Activated CD4-positive, alpha-beta T cell treated with anti-CD3 and anti-CD28 coated beads, Interleukin-10, Interleukin-2, amounts not matched to agents 100 ng/mL and 50 ng/mL, durations not matched to agents 16 hours and 8 hours (primary cell): ENCODE measurements at places on chromosomes 4 and X.

- peak; percentile 41 for DNase-seq
Observed at GRCh38 chr4:39357002-39357401, 9.2 kb downstream of the RFC1 start.

DNA sequence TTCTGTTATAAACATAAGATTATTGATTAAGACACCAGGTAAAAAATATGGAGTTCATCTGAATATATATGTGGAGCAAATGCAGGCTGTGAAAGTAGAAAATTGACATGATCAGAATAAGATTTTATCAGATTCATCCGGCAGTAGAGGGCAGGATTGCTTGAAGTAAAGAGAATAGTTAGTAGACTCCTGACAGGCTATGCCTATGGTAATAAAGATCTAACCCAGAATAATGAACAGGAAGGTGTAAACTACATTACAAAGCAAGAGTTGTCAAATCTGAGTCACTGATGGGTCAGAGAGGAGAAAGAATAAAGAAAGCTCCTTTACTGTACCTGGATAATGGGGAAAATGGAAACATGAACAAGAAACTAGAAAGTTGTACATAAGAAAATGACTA is 20.8 kb upstream of the TMEM184C start:
- DNase-seq, result no peak

DNA sequence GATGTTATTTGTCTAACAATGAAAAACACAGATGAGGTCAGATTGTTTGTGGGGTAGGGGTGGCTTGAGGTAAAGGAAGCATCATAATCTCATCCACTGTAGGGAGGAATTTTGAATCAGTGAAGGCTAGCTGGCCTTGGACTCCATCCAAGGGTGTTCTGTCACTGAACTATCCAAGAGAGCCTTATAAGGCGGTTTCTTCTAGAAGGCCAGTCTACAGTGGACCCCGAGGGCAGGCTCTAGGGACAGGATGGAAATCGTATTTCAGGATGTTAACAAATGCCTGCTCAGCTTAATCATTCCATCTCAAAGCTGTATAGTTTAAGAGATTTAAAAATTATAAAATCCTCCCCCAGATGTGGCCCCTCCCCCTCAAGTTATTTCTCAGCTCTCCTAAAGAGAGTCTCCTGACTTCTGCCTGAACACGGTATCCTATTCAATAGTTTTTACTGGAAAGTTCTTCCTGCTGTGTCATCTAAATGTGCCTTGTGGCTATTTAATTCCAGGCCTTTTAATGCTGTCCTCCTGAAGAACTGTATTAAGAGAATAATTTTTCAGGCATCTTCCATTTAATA is 8.0 kb downstream of the IGFBP7 start:
- DNase-seq, result no peak

DNA sequence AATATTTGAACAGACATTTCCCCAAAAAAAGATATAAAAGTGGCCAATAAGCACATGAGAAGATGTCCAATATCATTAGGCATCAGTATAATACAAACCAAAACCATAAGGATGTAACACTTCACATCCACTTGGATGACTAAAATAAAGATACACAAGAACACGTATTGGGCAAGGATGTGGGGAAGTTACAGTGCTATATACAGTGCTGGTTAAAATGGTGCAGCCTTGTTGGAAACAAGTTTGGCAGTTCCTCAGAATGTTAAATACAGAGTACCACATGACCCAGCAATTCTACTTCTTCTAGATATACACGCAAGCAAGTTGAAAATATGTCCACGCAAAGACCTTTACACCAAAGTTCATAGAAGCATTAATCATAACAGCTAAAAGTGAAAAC is 58.9 kb downstream of the HAUS3 start:
- DNase-seq, result no peak

DNA sequence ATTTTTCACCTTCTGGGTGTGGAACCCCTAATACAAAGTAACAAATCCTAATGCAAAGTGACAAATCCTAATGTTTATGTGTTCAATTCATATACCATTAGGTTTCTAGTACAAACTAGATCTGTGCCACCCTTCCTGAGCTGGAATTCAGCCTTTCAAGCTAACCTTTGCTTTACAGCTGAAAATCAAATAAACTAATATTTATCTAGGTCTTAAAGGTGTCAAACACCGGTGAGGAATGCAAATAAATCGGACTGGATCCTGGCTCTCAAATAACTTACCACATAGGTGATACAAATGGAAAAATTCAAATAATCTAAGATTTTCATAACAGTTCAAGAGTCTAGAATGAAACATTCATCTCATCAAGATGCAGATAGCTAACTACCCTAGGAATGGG is 11.6 kb downstream of the IRF2 start:
- DNase-seq, result no peak

- no peak for DNase-seq
Observed at GRCh38 chr4:68079928-68080327, 49.7 kb downstream of the TMPRSS11F start.

DNA sequence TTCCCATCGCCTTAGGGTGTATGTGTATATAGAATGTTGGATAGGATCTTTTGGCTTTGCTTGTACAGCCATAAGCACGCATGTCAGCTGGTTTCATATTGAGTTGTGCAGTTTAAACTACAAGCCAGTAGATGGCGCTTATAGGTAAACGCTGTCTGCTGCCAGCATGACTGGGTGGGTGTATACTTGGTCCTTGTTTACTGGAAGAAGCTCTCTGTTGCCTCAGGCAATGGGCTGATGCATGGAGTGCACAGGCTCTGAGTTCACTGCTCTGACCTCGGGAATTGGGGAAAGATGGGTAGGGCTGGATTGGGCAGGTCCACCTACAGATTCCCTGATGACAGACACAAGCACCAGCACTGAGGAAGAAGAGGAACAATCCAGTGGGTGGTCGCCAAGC is 831.5 kb downstream of the STIM2 start:
- DNase-seq, result peak; percentile 24

GRCh38 chrX:720825-721224 is 90.2 kb downstream of the SHOX start:
- DNase-seq, result no peak

GRCh38 chrX:153727123-153727931 is 2.7 kb downstream of the ABCD1 start:
- DNase-seq, result no peak

GRCh38 chr4:52157641-52158316 is 106.7 kb downstream of the SPATA18 start:
- no peak for DNase-seq

DNA sequence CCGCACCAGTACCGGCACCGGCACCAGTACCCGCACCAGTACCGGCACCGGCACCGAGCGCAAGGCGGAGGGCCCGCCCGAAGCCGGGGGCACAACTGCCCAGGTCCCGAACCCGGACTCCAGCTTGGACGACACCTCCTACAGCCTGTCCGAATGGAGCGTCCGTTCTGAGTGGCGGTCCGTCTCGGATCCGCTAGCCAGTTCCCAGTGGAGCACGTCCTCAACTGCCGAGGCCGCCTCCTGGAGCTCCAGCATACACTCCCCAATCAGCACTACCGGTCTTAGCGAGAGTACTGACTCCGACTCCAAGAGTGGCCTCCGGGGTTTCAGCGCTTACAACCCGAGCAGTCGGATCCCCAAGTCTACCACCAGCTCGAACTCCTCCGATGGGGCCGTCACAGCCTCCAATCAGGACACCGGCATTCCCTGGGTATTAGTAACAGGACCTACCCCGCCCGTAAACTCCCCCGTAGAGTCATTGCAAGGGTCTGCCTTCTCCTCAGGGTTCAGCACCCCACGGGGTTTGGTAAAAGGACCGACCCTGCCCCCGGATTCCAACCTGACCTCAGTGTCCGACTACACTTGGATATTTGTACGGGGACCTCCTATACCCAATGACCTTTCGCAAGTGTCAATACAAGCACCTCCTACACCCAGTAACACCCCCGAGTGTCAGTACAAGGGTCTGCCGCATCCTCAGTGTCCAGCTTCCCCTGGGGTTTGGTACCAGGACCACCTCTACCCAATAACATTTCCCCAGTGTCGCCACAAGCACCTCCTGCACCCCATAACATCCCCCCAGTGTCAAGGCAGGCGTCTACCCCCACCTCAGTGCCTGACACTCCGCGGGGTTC is 721 bp upstream of the MAOA start:
- DNase-seq, result peak; percentile 7

DNA sequence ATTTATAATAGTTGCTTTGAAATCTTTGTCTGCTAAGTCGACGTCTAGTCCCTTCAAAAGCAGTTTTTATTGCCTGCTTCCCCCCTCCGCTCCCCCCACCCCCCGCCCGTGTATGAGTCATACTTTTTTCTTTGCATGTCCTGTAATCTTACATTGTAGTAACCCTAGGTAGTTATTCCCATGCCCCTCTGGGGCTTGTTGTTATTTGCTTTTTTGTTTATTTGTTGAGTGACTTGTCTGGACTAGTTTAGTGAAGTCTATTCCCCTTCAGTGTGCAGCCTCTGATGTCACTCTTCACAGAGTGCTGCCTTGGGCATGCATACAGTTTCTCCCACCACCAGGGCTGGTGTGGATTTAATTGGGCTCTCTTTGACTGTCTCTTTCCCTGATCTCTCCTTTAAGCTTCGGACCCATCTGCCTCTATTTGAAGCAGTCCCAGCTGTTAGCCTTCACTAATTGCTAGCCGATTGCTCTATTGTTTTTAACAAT is 86.2 kb downstream of the PPEF1 start:
- DNase-seq, result no peak

GRCh38 chrX:16628946-16629595 is 20.9 kb upstream of the S100G start:
- no peak for DNase-seq

- DNase-seq, result no peak
Observed at GRCh38 chr4:184978211-184978610, 40.1 kb upstream of the HELT start.

GRCh38 chr4:151537687-151538086 is 128.7 kb downstream of the FHIP1A start:
- DNase-seq, result no peak

DNA sequence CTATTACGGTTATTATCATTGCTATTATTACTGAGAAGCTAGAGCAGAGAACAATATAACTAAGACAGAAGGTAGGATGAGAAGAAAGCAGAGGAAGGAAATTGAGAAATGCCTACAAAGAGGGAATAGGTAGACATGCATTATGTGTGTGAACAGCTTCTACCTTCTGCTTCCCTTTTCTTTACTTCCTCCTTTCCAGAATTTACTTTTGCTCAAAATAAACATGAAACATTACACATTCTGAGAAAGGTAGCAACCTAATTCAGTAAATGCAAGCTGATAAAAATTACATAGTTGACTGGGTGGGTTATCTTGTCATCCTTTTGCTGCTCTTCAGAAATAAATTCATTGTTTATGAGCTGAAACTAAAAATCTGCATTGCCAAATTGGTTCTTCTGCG is 54.6 kb downstream of the AMOT start:
- DNase-seq, result no peak

DNA sequence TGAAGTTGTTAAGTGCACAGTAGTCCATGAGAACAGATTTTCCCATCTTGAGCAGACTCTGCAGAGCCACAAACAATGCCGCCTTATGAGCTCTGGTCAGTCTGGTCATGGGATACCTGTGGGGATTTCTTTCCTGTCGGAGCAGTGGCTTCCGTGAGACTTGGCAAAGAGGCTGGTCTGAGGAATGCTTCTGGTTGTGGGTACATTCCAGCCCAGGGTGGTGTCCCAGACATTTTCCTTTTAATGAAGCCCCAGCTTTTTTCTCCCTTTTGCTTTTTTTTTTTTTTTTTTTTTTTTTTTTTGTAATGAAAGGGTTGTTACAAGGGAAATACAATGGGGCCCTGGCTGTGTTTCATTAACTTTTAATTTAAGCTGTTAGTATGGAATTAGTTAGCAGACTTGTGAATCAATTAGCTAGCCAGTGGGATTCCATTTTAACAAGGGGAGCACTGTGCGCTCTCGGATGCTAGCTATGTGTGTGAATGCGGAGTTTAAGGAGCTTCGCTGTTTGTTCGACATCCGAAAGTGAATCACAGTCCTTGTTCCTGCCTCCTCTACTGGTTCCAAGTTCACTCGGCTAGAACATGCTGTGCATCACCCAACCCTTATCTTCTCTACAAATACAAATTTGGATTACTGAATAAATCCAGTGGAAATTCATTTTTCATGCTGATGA is 225.1 kb downstream of the CBR4 start:
- no peak for DNase-seq
